ENCODE measurements at places on chromosomes 2 and 18.

DNA sequence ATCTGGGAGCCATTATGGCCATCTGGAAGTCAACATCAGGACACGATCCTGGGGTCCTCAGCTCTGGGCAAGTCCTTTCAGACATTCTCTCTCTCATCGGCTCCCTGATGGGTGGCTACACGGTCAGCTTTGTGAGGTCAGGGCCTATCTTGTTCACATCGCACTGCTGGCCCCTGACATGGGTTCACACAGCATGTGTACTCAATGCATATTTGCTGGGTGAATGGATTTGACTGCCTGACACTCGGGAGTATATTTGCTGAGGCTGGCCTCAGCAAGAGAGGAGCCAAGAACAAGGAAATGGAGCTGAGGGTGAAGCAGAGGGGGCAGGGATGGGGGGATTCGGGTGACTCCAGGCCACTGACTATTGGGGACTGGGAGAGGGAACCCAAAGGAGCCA is 50.5 kb downstream of the SLC4A5 start:
- no peak for DNase-seq

GRCh38 chr2:73975731-73976130 is 9.0 kb upstream of the TET3 start:
- DNase-seq = no peak

DNA sequence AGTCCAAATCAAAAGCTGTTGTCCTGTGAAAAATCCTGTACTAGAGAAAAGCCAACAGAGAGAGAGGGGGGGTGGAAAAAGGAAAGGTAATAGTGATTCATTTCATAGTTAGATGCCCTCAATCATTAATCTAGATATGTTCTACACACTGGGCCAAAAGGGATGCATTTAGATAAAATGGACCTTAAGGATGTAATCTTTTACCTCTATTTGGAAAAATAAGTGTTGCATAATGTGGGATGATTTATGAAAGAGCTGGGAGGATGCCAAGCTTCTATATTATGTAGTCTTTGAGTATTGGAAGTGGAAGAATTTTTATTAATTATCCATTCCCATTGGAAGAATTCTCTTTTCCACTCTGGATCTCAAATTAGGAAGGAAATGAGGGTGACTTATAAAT is 480.5 kb upstream of the ZEB2 start:
- DNase-seq = no peak

- no peak for DNase-seq
Measured at GRCh38 chr18:64254399-64255093, 105.7 kb upstream of the LINC00305 start.

DNA sequence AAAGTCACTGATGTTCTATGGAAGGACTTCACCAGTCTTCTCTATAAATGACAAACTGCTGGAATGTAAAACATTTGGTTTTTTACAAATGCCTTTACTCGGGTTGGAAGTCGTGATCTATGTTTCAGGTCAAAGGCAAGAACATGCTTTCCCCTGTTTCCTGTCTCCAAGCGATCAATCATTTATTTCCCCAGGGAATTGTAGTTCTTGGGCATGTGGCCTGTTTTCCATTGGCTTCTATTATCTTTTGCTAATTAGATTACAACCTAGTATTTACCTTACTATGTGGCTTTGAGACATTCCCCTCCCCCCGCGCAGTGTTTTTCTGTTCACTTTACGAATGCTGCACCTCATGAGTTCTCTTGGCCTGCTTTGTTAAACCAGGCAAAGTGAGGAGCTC is 684.2 kb downstream of the EPHA4 start:
- no peak for DNase-seq

DNA sequence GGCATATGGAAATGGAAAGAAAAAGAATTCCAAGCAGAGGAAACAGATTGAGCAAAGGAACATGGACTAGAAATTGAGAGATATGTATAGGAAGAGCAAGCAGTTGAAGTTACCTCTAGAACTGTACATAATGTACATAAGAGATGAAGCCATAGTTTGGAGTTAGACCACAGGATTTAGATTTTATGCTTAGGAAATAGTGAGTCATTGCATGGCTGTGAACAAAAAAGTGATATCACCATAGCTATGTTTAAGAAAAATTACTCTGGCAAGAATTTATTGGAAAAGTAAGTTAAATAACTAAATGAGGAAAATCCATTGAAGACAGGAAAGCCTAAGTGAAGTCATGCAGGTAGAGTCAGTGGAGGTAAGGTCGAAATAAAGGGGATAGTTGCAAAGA is 99.4 kb upstream of the GALNT5 start:
- DNase-seq = no peak

- no peak for DNase-seq
Measured at GRCh38 chr18:13179566-13180113, 38.9 kb upstream of the LDLRAD4 start.

DNA sequence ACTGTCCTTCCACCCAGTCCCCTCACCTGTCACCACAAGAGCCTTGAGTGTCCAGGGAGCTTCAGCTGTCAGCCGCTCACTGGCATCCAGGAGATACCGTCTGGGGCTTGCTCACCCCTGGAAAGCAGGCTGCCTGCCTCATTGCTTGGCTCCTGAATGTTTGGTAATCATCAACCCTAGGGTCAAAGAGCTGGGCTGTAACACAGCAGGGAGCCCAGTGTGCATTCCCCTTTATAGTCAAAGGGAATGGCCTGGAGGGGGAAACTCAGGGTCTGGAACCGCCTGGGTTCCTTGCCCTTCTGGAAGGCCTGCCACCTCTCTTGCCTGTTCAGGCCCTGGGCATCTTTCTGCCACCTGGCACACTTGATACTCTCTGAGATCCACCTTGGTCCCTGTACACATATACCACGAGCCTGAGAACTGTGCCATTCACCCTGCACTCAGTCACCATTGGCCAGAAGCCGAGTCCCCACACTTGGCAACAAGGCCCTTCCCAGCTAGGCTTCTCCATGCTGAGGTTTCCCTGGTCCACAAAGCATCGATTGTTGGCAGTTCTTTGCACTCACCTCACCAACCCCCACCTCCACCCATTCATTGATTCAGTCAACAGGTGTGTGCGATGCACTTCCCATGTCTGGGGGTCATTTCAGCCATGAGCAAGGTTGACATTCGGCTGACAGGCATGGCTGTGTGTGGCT is 35.0 kb downstream of the TPRKB start:
- DNase-seq = no peak
